ENCODE measurements at places on chromosomes 1 and 21. TPM values are rescaled to one million over a fixed set of nuclear protein-coding genes. Genes with fewer than 3 reads are reported as not detected.
A peak's percentile ranks its signal among the peaks of the same experiment; 100 is the strongest.

DNA sequence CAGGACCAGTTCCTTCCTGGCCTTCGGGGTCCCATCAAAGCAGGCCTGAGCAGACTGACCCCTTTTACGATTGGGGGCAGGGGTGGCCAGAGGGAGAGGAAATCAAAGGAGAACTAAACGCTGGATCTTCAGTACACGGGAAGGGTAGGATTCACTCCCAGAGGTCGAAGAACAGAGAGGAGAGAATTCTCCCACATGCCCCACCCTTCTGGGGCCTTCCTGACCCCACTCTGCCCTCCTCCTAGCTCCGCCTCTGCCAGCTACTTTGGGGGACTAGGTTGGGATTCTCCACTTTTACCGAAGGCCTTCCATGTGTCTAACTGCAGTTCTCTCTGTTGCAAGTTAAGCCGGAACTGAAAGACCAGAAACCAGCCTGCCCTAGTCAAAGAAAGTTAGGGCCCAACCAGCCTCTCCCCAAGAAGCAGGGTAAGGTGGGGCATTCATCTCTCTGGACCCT lies 654 bp upstream of the ARHGEF2 start:
- H3K4me1 ChIP-seq = peaks cover 80% of the 10 kb centered on the region
- H3K27ac ChIP-seq = peak overlapping the region; percentile 79
- H3K27me3 ChIP-seq = no peaks in the 10 kb centered on the region
- peak overlapping the region; percentile 96 for H3K4me3 ChIP-seq

DNA sequence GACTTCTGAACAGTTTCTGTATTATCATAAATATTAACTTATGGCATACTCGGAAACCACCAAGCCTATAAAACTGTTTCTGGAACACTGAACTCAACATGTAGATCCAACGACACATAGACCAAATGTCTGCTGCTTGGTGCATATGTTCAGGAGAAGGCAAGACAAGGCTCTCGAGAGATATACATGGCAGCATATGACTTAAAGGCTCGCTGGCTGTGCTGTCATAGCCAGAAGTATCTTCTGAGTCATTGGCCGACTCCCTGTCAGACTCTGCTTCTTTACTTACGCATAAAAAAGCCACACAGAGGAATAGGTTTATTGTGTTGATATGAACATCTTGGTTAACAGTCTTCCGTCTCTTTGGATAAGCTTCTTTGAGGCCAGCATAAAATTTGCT lies 60.6 kb downstream of the LYST start:
- H3K27me3 ChIP-seq = no peaks in the 10 kb centered on the region
- no peaks in the 10 kb centered on the region for H3K4me1 ChIP-seq
- H3K27ac ChIP-seq = no peak overlapping the region
- peaks cover 49% of the 10 kb centered on the region for H3K36me3 ChIP-seq

- no peaks in the 10 kb centered on the region for H3K4me1 ChIP-seq
- no peak overlapping the region for H3K4me3 ChIP-seq
- no peak for DNase-seq
- no peaks in the 10 kb centered on the region for H3K27me3 ChIP-seq
Measured at GRCh38 chr1:206111271-206111927, 5.8 kb downstream of the AVPR1B start.

- no peak overlapping the region for H3K27ac ChIP-seq
- H3K27me3 ChIP-seq = no peaks in the 10 kb centered on the region
- H3K36me3 ChIP-seq = no peaks in the 10 kb centered on the region
Measured at GRCh38 chr1:67747671-67748546, 62.9 kb downstream of the GADD45A start.

- H3K36me3 ChIP-seq = no peaks in the 10 kb centered on the region
- peak overlapping the region; percentile 62 for H3K4me3 ChIP-seq
- peaks cover 8% of the 10 kb centered on the region for H3K4me1 ChIP-seq
- peaks cover 5% of the 10 kb centered on the region for H3K27me3 ChIP-seq
Measured at GRCh38 chr1:83860490-83861221, 138.3 kb downstream of the TTLL7 start.

DNA sequence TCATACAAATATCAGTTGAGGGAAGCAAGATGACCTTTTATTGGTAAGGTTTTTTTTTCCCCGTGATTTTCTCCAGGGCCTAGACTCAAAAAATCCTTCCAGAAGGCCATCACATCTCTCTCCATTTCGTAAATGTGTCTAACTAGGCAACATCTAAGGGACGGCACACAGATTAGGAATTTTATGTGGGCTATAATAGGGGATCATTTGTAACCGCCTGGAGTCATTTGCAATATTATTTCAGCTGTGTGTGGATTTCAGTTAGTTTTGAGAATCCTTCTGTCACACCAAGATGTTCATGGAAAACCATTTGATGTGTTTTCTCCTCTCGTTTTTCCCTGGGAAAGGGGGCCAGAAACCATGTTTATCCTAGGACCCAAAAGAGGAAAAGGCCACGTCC lies 63.1 kb downstream of the ATP5PO start:
- no peak overlapping the region for H3K4me3 ChIP-seq
- no peak for DNase-seq
- H3K27me3 ChIP-seq = peaks cover 2% of the 10 kb centered on the region

GRCh38 chr1:184403961-184404726 lies 17.3 kb downstream of the C1orf21 start:
- no peak for DNase-seq
- H3K27ac ChIP-seq = no peak overlapping the region
- peaks cover 4% of the 10 kb centered on the region for H3K4me1 ChIP-seq
- no peak overlapping the region for H3K4me3 ChIP-seq

Gene KRTAP13-2
- not detected for total RNA-seq

Gene KIF14
- 0.40 TPM for total RNA-seq

Gene CELA3A
- total RNA-seq = not detected

Gene FMO4
- total RNA-seq = 3.8 TPM

Gene RAB25
- total RNA-seq = not detected

Gene IFI44L
- total RNA-seq = 5.2 TPM

Gene AXDND1
- 1.7 TPM for total RNA-seq

Gene TTLL10
- 1.7 TPM for total RNA-seq

Gene RGS13
- total RNA-seq = 0.77 TPM

Measured in natural killer cell (primary cell).